ENCODE measurements at places on chromosomes 7 and 10. TPM values are rescaled to one million over a fixed set of nuclear protein-coding genes. Genes with fewer than 3 reads are reported as not detected.

GRCh38 chr10:88194041-88194887 is 330.8 kb downstream of the PTEN start:
- H3K27ac ChIP-seq = no peak overlapping the region
- H3K4me3 ChIP-seq = no peak overlapping the region
- no peaks in the 10 kb centered on the region for H3K27me3 ChIP-seq
- H3K4me1 ChIP-seq = no peaks in the 10 kb centered on the region

DNA sequence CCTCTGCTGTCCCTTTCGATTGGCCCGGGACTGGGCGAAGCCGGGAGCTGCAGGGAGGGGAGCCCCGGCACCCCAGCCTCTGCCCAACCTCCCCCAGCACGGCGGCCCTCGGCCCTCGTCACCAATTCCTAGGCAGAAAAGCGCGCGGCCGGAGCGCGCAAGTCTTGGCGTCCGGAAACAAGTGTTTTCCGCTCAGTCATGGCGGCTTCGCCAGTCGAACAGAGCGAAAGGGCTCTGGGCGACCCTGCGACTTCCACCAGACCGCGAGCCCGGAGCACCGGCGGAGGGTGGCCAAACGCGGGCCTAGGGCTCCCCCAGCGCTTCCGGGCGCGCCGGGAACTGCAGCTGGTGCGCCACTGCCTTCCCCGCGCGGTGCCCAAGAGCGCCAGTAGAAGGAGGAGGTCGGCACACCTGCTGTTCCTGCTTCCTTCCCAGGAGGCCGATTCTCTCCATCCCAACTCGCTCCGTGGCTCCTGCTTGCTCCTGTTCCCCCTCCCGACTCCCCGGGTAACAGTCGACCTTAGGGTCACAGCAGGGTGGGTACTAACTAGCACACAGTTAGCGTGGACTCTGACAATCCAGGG is 729.9 kb downstream of the ZWINT start:
- no peak overlapping the region for H3K27ac ChIP-seq
- H3K27me3 ChIP-seq = no peaks in the 10 kb centered on the region
- no peaks in the 10 kb centered on the region for H3K4me1 ChIP-seq
- H3K4me3 ChIP-seq = peak overlapping the region; percentile 49

DNA sequence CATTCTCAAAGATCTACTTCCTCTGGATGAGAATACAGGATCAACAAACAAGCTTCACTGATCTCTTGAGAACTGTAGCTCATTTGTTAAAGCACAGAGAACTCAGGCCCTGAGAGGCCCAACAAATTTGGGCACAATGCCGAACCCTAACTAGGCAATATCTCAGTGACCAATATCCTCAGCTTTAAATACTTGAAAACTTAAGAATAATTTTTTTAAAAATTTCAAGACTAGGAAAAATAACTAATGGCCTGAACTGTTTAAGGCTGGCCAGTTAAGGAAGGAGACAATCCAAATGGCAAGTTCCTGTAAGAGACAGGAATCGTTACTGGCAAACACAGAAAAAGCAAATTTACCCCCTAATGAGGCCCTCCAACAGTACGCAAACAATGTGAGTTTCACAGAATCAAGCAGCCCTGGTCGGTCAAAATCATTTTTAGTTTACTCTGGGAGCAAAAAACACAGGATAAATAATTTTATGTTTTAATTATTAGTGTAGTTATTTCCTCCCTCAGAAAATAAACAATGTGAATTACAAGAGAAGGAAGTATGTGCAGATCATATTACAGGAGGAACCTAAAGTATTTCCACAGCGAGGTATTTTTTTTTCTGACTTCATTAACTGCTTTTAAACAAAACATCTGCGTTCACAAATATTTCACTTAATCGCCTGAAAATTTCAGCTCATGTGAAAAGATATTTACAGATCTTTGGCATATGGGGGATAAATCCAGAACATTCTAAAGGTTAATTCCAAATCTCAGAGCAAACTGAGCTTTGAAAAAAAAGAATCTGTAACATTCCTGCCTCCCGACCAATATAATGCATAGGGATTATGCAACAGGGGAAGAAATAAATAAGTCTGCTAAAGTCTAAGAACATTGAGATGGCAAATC is 39.5 kb downstream of the NT5C2 start:
- no peak overlapping the region for H3K4me3 ChIP-seq
- H3K27ac ChIP-seq = peak overlapping the region; percentile 83
- DNase-seq = peak; percentile 54
- H3K27me3 ChIP-seq = no peaks in the 10 kb centered on the region
- peaks cover 18% of the 10 kb centered on the region for H3K4me1 ChIP-seq

- no peak overlapping the region for H3K27ac ChIP-seq
- no peak for DNase-seq
Observed at GRCh38 chr7:114843102-114843501, 78.8 kb upstream of the MDFIC start.

GRCh38 chr10:122388287-122388997 is 13.9 kb downstream of the PLEKHA1 start:
- no peak for DNase-seq
- H3K36me3 ChIP-seq = no peaks in the 10 kb centered on the region
- no peak overlapping the region for H3K4me3 ChIP-seq

DNA sequence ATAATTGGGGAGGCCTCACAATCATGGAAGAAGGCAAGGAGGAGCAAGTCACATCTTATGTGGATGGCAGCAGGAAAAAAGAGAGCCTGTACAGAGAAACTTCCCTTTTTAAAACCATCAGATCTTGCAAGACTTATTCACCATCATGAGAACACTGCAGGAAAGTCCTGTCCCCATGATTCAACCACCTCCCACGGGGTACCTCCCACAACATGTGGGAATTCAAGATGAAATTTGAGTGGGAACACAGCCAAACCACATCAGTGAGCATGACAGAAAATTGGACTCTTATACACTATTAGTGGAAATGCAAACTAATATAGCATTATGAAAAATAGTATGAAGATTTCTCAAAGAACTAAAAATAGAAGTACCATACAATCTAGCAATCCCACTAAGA is 271.2 kb downstream of the MAGI2 start:
- H3K27me3 ChIP-seq = no peaks in the 10 kb centered on the region
- H3K4me1 ChIP-seq = no peaks in the 10 kb centered on the region
- H3K4me3 ChIP-seq = no peak overlapping the region
- H3K27ac ChIP-seq = no peak overlapping the region
- H3K36me3 ChIP-seq = no peaks in the 10 kb centered on the region

ZNF117 gene
- 43.5 TPM for total RNA-seq

PLXNA4 gene
- 3.8 TPM for total RNA-seq

TACR2 gene
- 0.87 TPM for total RNA-seq

DYNC1I1 gene
- total RNA-seq = 7.1 TPM

PSPH gene
- total RNA-seq = 18.4 TPM

LIPJ gene
- 4.2 TPM for total RNA-seq

Measured in testis (tissue), 5 donors.